ENCODE measurements at places on chromosomes 1 and 21.

DNA sequence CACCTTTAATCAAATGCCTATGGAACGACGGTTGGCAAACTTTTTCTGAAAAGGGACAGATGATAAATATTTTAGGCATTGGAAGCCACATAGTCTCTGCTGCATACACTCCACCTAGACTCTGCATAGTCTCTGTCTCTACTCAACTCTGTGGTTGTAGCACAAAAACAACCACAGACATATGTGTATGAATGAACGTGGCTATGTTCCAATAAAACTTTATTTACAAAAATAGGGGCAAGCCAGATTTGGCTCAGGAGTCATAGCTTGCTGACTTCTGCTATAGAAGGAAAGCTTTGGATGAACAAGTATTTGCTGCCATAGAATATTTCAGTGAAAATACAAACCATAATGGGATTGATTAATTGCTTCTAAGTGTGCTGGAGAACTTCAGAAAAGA lies 37.5 kb upstream of the ADORA3 start:
- DNase-seq: no peak

- DNase-seq: no peak
Observed at GRCh38 chr21:38661197-38661871, 144.4 kb upstream of the ETS2 start.

- no peak for DNase-seq
Observed at GRCh38 chr1:96488777-96489176, 232.8 kb upstream of the PTBP2 start.

DNA sequence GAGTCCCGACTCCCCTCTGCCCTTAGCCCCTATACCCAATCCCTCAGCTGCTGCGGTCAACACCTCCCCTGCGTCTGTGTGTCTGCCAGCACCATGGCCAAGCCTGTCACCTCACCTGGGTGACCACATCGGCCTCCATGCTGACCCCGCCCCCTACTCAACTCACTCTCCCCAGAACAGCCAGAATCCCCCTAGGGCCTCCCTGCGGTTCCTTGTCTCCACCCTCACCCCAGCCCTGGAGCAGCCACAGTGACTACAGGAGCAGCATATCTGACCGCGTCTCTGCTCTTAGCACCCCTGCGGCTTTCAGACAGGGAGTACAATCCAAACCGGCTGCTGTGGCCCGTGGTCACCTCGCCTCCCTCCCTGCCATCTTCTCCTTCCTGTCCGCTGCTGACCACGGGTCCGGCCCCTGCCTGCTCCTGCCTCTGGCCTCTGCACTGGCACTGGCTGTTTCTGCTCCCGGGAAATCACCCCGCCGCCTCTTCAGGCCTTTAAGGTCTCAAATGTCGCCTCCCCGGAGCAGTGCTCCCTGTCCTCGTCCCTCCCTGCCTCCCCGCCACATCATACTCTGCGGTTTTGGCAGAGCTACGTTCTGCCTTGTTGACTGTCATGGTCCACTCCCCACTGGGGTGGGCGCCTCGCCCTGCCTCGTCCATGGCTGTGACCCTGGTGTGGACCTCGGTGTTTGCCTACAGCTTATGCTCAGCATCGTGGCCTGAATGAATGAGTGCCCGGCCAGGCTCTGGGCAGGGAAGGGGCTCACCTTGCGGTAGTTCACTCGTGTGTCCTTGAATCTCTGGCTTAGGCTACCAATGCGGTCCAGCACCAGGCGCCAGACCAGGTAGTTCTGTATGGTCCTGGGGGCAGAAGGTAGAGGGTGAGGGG lies 11.1 kb downstream of the PRXL2B start:
- DNase-seq: no peak

- no peak for DNase-seq
Observed at GRCh38 chr1:157197906-157198435, 59.8 kb upstream of the ETV3 start.

GRCh38 chr1:164813776-164814175 lies 254.8 kb downstream of the PBX1 start:
- no peak for DNase-seq

DNA sequence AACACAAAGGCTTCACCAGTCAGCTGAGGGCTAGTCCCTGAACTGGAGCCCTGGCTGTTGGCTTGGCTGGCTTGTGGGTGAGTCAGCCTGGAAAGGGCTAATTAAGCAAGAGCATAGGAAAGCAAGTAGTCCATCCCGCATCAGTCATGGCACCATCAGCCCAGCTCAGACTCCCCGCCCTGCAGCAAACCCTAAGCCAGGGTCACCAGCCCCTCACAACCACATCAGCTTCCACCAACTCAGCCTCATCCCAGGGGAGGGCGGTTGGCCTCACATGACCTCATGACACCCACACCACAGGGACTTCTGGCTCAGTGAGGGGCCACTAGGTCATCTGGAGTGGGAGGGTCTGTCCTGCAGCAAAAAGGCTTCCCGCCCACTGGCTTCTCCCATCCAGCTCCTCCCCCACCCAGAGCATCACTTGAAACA lies 7.0 kb upstream of the SPATC1L start:
- DNase-seq: no peak

GRCh38 chr1:172109359-172109758 lies 268.1 kb downstream of the DNM3 start:
- no peak for DNase-seq

DNA sequence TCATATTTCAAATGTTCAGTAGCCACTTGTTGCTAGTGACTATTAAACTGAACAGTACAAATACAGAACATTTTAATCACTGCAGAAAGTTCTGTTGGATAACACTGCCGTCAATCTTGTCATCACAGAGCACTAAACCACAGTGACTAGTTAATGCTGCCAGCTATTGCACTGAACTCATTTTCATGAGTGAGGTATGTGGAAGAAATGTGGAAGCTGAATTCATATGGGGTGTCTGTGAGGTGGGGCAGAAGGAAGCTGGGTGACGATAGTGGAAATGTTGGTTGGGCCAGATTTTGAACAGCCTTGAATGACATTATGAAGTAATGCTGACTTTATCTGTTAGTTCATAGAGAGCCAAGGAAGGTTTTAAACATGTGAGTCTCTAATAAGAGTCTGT lies 49.6 kb downstream of the OSBPL9 start:
- no peak for DNase-seq

- no peak for DNase-seq
Observed at GRCh38 chr1:172325531-172325930, 95.0 kb upstream of the C1orf105 start.

DNA sequence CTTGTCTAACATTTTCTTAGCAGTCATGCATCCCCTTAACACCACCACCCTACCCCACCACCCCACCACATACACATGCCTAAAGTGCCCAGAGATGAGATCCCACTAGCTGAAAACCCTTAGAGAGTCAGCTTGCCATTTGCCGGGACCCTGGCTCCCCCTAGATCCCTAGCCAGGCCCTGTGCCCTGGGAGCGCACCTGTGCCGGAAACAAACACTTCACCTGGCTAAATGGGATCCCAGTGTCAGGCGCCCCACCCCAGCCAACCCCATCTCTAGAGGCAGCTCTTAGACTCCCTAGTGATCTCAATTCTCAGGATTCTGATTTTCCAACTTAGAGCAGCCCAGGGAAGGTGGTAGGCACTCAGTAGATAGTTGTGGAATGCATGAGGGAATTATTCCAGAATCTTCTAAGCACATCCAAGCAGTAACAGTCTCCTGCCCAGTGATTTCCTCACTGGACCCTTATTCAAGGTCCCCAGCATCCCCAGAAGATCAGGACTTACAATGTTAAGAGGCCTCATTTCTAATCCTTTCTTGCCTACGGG lies 105.2 kb downstream of the LAMC2 start:
- no peak for DNase-seq

DNA sequence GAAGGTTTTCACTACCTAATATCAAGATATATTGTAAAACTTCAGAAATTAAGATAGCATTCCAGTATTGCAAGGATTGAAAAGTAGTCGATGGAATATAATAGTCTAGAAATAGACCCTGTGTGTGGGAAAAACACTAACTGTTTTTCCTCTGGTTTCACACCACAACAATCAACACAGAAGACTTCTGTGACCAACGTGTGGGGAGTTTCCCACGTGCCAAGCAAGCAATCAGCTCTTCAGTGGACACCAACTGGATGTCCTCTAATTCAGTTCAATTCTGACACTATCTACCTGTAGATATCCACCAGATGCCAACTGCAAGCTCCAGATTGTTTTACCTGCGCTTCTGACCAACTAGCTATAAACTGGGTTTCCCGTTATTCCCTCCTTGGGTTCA lies 12.1 kb downstream of the CD244 start:
- DNase-seq: no peak

- no peak for DNase-seq
Observed at GRCh38 chr1:183180634-183181056, 5.4 kb upstream of the LAMC2 start.

DNA sequence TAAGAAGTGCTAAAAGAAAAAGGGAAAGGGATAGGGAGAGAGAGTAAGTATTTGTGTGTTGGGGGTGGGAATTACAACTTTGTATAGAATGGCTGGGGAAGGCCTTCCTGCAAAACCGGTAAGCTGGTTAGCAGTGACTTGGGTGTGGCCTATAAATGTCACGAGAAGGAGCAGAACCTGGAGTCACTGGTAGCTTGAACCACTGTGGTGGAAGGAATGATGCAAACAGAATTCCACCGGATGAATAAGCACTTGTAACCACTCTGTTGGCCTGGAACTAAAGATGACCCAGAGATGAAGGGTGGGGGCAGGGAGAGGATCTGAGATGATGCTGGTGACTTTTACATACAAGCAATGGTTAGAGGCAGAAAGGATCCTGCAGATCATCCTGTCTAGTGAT lies 8.9 kb downstream of the XKR8 start:
- no peak for DNase-seq

DNA sequence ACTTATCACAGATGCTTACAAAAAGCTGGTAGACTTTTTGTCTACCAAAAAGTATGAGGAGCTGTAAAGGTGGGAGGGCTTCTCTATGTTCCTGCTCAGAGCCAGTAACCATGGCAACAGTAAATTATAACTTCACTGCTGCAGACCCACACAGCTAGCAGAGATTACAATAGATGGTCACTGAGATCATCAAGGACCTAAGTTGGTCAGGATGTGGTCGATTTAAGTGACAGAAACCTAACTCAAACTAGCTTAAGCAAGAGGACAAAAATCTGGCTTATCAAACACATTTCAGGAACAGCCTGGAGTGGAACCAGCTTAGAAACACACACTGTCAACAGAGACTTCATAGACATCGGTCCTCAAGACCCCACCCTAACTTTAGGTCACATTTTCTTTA lies 113.4 kb upstream of the ATP1A1 start:
- no peak for DNase-seq

GRCh38 chr1:26168410-26169197 lies at the start of gene C1orf232:
C1orf232 (minus strand) TSS chr1:26168963; CDS start chr1:26168499, 464 bp downstream.
- DNase-seq: no peak

Measured in amygdala (tissue), 56 donors.